ENCODE measurements at places on chromosomes 12 and 14. TPM values are rescaled to one million over a fixed set of nuclear protein-coding genes. Genes with fewer than 3 reads are reported as not detected.

Gene ADAM21
- not detected for total RNA-seq

DNA sequence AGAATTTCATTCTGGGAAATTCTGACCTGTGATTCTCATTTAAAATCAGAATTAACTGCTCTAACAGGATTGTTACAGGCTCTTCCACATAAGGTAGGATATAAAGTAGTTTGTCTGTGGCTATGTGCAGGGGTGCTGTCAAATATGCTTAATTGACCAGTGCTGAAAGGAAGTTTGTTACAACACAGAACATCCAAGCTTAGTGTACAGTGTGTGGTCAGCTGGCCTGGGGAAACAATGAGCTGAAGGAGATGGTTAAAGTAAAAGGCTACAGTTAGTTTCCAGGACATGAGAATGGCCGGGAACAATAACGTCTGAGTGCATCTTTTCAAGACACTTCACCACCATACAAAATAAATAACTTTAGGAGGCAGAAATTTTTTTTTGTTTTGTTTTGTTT lies 68.0 kb downstream of the PKP2 start:
- no peak for DNase-seq

DNA sequence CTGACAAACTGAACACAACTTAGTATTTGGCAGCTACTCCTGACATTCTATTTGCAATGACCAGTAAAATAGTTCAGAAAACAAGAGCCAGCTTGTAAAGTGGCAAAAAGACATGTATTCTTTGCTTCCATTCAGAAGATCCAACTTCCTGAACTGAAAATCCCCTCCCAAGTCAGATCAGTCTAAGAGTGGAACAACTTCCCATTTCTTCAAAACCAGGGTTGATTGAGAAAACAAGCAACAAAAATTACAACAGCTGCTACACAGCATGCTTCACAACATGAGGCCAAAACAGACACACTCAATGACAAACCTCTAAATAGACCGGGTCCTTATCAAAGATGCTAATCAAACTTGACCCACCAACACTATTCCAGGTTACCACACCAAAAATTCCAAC lies 40.3 kb downstream of the CIT start:
- no peak for DNase-seq

Gene KRT3
- total RNA-seq: not detected

Gene KRT77
- total RNA-seq: not detected

DNA sequence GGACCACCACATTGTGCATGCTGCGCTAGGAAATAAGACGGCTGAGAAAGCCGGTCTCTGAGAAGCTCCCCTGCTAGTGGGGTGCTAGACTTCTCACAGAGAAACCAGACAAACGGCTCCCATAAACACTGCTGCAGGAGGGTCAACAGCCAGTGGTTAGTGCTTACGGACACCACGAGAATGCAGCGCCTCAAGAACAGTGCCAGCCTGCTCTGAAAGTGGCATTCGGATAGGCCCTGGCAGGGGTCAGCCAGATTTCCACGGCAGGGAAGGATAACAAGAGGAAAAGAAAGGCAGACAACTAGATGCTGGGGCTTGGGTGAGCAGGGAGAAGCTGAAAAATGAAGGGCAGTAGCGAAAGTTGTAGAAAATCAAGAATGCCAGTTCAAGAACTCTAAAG lies 26.4 kb downstream of the PPTC7 start:
- DNase-seq: no peak

- DNase-seq: no peak
Measured at GRCh38 chr12:20656600-20656999, 38.5 kb upstream of the SLCO1C1 start.

Gene SLC7A8
- total RNA-seq: 78.2 TPM

GRCh38 chr12:70180130-70180529 lies 63.1 kb upstream of the CNOT2 start:
- DNase-seq: no peak

DNA sequence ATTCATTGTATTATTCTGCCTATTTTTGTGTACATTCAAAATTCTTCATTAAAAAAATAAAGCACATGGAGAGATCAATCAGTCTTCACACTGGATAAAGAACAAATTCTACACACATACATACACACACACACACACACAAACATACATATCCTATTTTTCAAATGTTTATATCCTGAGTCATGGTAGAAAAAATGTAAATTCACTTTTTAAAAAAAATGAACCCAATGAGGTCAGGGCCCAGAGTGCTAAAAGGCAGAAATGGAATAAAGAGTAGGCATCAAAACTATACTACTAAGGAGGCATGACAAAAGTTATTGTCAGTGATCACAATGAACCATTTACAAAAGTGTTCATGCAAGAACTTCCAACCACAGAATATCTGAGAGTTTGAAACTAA lies 17.3 kb downstream of the GALC start:
- DNase-seq: no peak

- DNase-seq: no peak
Measured at GRCh38 chr14:75359098-75359497, 68.7 kb upstream of the JDP2 start.

GRCh38 chr12:92300777-92301176 lies 155.1 kb upstream of the BTG1 start:
- no peak for DNase-seq

GRCh38 chr12:130748786-130749185 lies 32.7 kb upstream of the RIMBP2 start:
- DNase-seq: no peak

- no peak for DNase-seq
Measured at GRCh38 chr14:105317546-105317945, 3.0 kb downstream of the PACS2 start.

DNA sequence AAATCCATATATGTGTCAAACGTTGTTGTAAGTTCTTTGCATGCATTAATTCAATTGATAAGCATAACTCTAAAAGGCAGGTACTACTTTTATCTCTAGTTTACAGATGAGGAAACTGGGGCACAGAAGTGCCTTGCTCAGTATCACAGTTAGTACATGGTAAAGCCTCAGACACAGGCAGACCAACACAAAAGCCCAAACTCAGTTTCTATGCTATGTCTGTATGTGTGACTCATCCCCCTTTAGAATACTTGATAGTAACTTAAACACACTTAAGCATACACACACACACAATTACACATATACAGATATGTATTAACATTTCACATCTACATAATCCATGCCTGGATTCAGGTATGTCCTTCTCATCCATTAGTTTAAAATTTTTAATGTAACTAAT lies 88.0 kb downstream of the EPS8 start:
- DNase-seq: no peak

DNA sequence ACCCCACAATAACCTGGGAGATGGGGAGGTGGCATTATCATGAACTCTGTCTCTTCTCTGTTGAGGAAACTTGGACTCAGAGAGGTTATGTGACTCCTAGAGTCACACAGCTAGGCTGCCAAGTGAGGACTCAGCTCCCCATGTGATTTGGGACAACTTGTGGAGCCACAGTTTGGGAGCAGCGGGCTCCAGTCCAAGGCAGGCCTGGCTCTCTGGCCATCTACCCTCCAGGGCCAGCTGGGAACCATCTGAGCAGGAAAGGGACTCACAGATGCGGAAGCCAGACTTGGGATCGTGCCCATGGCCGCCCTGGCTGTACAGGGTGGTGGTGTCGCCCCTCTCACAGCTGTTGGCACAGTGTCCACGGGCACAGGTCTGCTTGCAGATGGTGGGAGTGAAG lies 59.1 kb downstream of the ISCA2 start:
- peak; percentile 48 for DNase-seq

GRCh38 chr14:38718519-38718918 lies 384.5 kb downstream of the SEC23A start:
- no peak for DNase-seq

Gene RNFT2
- 4.7 TPM for total RNA-seq

- no peak for DNase-seq
Measured at GRCh38 chr14:94573475-94574277, 7.5 kb upstream of the SERPINA5 start.

GRCh38 chr12:109493090-109493489 lies 15.7 kb downstream of the UBE3B start:
- no peak for DNase-seq

DNA sequence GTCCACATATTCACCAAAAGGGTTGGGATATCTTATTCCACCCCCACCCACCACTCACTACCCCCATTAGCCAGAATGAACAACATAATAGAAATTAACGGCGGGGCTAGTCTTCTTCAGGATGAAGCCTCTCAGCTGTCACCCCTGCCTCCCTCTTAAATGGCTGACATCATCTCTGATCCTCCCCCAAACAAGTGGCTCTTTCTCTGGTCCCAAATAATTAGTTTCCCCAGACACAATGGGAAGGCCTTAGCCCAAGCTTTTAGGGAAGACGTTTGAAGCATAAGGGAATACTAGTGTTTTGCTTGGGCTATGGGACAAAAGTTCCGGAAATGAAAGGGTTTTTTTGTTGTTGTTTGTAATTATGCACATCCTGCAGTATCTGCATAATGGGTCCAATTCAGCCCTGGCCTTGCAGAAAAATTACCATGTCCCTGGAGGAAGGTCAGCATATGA lies 13.8 kb downstream of the STON2 start:
- no peak for DNase-seq

DNA sequence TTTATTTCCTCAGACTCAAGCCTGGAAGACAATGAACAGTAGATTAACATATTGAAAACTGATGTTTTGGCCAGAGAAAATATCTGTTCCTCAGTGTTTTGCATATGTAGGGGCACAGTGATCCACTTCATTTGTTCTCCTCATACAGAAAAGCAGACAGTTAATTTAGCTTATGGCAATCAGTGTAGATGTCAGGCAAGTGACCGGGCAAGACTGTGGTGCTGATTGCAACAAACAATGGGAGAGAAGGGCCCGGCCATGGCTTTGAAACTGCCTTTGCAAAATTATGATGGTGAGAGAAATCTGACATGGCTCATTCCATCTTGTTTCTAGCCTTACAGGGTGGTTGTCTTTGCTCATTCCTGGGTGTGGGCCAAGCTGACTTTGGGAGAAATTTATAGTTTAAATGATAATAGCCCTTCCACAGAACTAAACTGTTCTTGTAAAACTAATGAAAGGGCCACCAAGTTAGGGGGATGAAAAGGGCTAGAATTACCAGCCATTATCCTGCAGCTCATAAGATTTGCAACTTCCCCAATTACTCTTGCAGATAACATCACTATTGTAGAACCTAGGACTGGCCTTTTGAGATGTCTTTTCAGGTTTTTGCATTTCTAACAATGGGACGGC lies 220.3 kb downstream of the KTN1 start:
- no peak for DNase-seq

Gene GYS2
- total RNA-seq: not detected

GRCh38 chr14:69968681-69969080 lies 89.5 kb downstream of the SMOC1 start:
- DNase-seq: no peak

Gene TMEM132C
- 7.7 TPM for total RNA-seq

Gene SERPINA3
- 3.6 TPM for total RNA-seq

Gene LRRC10
- not detected for total RNA-seq

DNA sequence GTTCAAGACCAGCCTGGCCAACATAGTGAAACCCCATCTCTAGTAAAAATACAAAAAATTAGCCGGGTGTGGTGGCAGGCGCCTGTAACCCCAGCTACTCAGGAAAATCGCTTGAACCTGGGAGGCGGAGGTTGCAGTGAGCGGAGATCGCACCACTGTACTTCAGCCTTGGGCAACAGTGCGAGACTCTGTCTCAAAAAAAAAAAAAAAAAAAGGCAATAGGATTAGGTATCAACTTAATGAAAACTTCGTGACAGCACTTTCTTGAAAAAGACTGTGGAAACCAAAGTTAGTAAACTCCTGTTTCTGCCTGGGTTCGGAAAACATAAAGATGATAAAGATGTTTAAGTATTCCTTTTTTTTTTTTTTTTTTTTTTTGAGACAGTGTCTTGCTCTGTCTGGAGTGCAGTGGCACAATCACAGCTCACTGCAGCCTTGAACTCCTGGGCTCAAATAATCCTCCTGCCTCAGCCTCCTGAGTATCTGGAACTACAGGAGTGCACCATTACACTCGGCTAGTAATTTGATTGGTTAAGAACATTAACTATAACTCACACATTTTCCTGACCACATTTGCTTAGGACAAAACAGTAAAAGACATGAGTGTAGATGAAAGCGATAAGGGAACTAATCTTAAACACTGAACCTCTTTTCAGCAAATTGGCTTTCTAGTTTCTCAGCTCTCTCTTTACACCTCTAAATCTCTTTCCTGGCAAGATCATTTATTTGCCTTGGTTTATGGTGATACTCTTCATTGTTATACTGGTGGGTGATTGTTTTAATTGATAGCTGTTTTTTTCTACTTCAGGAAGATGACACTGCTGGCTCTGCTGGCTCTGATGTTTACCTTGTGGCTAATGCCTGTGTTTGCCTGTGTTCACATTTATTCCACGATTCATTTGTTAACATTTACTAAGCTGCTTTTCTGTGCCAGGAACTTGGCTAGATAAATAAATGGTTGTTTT lies 15.8 kb downstream of the HIF1A start:
- DNase-seq: no peak

- DNase-seq: no peak
Measured at GRCh38 chr12:211142-211465, 2.9 kb downstream of the SLC6A12 start.

DNA sequence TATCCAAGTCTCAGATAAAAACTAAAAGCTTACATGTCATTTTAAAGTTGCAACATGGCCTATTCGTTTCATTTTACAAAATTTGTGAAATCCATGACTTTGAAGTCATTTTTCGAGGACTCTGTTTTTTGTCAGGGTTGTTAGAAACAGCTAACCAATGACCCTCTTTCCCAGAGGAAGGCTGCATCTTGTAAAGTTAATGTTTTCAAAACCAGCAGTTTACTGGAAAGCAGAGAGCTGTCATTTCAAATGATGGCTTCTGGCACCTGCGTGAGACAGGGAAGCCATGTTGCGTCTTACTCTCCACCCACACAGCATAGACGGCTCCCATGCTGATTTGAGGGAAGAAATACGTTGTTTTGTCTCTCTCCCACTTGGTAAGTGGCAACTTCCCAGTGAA lies 50.1 kb upstream of the RTRAF start:
- peak; percentile 68 for DNase-seq

DNA sequence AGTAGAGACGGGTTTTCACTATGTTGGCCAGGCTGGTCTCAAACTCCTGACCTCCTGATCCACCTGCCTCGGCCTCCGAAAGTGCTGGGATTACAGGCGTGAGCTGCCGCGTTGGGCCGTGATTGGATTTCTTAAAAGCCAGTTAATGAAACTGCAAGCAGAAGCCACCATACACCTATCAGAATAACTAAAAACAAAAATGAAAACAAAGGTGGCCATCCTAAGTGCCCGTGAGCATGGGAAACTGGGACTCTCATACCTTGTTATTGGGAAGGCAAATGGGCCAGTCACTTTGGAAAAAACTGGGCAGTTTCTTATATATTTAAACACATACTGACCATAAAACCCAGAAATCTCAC lies 7.7 kb upstream of the TCTN1 start:
- DNase-seq: no peak

Gene MAP1LC3B2
- total RNA-seq: not detected

DNA sequence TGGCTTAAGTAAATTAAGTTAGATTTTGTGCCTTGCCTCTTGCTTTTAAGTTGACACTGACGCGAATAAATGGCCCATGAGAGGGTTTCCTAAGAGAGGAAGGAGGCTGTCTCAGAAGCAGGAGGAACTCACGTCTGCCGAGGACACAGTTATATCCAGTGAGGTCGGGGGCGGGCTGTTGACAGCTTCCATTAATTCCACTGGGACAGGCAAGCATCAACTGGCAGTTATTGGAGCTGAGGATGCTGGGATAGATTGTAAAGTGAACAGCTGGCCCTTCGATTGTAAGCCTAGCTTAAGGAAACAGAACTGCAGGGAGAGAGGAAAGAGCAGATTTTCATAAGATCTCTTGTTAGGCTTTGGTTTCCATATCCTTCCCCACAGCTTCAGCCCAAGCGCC lies 399.2 kb downstream of the IPO8 start:
- DNase-seq: no peak

- DNase-seq: no peak
Measured at GRCh38 chr14:94125659-94126418, 3.6 kb downstream of the IFI27L2 start.

Gene CHGA
- not detected for total RNA-seq

Gene PRKD1
- total RNA-seq: 6.4 TPM

All from uterus (tissue), 4 donors.